ENCODE measurements at places on chromosomes 2 and 18.

- DNase-seq, result no peak
These were observed 382.0 kb downstream of the RAD51AP2 start for GRCh38 chr2:17136231-17136630.

GRCh38 chr2:234725528-234726264 is 226.1 kb upstream of the SH3BP4 start:
- DNase-seq, result no peak

GRCh38 chr2:161232571-161232970 is 72.3 kb downstream of the TANK start:
- DNase-seq, result no peak

DNA sequence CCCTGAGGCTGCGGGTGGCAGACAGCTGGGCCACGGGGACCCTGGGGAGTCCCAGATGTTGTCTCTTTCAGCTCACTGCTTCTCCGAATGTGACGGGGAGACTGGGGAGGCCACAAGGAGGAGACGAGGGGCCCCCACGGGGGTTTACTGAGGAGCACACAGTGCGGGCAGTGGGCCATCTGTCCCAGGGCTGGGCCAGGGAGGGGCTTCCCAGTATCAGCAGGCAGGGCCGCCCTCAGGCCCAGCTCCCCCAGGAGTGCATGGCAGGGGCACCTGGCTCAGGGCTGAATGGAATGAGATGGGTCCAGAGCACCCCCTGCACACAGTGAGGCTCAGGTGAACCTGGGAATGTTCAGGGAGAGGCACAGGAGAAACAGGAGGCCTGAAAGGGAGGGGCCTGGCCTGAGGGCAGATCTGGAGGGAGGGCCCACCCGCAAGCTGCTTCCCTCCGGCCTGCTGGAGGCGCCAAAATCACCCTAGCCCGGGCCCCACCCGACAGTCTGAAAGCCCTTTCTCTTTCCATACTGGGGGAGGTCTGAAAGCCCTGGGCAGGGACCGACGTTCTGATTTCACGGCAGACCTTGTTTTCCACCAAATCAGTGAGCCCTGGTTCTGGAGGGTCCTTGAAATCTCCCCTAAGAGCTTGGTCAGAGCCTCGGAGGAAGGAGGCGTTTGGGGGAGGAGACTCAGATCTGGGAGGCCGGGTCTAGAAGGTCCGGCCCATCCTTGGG is 35.5 kb upstream of the PTMA start:
- DNase-seq, result peak; percentile 62

DNA sequence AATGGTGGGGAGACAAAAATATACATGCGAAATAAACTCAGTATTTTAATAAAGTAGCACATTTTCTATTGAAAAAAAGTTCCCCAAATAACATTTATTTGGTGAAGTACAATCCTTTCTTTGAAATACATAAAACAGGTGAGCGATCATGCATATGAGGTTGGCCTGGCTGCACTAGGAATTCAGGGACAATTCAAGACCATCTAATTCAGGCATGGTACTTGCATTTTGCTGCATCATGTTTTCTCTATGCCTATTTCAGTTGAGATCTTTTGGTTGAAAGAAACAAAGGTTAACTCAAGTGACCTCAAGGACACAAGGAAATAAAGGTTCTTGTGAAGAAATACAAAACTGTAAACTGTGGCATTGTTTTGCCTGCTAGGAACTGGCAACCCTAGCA is 19.8 kb upstream of the TAF4B start:
- no peak for DNase-seq

- DNase-seq, result no peak
These were observed 657 bp downstream of the SGPP2 start for GRCh38 chr2:222424729-222425671.

DNA sequence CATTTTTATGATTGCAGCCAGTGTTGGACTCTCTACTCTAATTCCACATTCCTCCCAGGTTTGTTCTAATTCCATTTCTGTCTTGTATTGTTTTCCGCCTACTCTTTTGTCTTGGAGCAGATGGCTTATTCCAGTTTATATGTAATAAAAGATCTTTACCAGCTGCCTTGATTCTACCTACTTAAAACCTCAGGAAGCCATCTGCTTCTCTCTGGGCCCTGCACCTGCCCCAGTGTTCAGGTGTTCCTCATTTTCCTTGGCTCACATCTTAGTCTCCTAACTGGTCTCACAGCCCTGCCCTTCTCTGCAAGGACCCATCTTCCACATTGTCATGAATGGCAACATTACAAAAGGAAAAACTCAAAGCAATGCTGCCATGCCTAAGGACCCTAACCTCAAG is 21.0 kb upstream of the IL37 start:
- DNase-seq, result no peak

GRCh38 chr18:10565835-10566234 is 40.0 kb downstream of the NAPG start:
- no peak for DNase-seq

DNA sequence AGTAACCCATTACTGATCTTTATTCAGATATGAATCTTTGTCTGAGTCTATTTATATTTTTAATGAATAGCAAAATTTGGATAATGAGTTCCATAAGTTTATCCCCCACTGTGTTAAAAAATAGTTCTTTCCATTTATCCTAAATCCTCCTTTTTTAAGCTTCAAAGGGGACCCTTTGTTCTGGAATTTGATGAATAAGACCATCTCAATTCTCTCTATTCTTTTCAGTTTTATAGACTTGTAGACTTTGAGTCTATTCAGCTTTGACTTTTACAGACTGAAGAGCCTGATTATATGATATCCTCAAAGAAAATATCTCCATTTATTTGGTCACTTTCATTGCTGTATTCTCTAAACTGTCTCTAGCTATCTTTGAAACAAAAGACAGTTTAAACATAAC is 2146.1 kb upstream of the CELF4 start:
- DNase-seq, result no peak

DNA sequence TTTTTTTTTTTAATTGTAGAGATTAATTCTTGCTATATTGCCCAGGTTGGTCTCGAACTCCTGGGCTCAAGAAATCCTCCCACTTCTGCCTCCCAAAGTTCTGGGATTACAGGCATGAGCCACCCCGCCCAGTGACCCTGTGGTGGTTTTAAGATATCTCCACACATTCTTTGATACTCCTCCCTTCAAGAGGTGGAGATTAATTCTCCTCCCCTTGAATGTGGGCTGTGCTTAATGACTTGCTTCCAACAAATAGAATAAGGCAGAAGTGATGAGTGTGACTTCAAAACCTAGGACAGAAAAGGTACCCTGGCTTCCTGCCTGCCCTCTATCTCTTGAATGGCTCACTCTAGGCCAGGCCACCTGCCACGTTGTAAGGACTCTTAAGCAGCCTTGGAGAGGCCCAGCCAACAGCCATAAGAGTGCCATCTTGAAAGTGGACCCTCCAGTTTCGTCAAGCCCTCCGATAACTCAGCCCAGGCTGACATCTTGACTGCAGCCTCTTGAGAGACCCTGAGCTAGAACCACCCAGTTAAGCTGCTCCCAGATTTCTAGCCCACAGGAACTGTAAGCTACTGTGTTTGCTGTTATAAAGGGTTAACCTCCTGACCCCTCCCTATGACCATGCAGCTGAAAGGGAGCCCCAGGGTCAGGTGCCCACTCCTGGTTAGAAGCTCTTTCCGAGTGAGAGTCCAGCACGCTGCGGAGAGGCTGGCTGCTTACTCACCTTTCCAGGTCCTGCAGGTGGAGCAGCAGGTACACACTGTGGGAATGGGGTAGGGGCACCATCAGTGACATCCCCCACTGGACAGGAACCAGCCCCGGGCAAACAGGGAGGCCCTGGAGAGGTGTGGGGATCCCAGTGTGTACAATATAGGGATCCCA is 27.6 kb downstream of the MRPL35 start:
- DNase-seq, result no peak

DNA sequence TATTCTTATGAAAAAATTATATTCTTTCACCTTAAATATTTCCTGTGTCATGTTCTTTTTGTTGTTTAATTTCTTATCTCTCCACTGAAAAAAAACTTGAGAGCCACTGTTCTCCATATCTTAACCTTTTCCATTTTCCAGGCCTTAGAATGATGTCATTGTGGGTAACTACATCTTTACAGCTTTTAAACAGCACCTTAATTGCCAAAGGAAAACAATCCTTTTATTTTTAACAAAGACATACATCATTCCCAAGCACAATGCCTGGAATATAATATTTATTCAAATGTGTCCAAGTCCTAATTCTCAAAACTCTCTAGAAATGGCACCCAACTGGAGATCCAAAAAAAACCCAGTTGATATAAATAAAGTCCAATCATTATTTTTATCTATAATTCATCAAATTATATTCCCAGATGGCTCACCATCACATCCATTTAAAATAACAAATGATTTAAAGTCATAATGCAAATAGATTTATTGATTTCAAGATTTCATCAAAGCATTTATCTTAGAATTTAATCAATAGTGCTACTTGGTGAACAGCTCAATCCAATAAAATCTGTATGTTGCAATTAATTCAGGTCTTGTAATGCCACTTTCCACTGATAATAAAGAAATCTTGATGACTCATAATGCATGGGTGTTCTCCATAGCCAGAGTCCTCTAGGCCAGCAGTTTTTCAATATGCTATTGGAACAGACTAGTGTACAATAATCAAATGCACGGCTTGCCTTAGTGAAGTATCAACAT is 107.1 kb upstream of the MAPRE2 start:
- no peak for DNase-seq

DNA sequence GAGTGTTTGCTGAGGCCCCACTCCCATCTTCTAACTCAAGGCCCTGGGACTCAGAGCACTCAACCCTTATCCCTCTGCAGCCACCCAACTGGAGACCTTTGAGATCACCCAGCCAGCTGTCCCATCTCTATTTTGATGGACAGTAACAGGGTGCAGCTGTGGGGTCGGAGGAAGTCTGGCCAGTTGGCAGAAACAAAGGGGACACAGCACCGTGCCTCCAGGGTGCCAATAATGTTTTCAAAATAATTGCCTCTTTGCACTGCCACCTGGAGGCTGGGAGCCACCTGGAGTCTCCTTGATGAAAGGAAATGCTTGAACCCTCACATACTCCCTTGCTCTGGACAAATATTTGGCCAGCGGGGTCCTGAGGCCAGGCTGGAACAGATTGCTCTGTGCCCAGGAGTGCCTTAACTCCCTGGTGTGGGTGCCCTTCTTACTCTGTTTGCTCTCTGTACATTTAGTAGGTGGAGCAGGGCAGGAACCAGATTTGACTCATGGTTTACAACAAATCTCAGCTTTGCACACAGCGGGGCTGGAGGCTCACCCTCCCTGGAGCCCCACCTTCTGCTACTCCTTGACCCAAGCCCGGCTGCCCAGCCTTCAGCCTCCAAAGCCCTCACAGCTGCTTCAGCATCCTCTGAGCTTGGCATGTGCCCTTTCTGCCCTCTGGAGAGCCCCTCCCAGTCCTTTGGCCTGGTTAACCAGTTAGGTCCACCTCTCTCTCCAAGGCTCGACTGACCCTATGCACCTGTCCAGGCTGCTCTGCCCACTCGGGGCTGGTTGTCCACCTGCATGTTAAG is 17.2 kb downstream of the MAL start:
- no peak for DNase-seq

- DNase-seq, result no peak
These were observed 231.3 kb upstream of the TANK start for GRCh38 chr2:160928854-160929301.

DNA sequence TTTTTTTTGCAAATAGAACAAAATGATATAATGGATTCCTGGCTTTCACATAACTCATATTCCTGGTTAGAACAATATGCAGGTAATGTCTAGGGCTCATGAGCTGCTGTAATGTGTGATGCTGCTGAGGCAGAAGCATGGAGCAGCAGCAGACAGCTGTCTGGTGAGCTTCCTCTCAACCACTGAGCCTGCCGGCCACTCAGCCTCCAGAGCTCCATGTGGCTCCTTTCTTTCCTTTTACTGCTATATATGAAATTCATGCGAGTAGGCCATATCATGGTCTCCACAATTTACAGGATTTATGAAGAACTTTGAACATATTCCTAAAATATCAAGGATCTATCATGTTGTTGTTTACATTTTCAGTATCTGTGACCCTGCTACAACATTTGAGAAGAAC is 120.9 kb downstream of the MEP1B start:
- no peak for DNase-seq

GRCh38 chr18:56997200-56997599 is 149.7 kb upstream of the BOD1L2 start:
- DNase-seq, result no peak

DNA sequence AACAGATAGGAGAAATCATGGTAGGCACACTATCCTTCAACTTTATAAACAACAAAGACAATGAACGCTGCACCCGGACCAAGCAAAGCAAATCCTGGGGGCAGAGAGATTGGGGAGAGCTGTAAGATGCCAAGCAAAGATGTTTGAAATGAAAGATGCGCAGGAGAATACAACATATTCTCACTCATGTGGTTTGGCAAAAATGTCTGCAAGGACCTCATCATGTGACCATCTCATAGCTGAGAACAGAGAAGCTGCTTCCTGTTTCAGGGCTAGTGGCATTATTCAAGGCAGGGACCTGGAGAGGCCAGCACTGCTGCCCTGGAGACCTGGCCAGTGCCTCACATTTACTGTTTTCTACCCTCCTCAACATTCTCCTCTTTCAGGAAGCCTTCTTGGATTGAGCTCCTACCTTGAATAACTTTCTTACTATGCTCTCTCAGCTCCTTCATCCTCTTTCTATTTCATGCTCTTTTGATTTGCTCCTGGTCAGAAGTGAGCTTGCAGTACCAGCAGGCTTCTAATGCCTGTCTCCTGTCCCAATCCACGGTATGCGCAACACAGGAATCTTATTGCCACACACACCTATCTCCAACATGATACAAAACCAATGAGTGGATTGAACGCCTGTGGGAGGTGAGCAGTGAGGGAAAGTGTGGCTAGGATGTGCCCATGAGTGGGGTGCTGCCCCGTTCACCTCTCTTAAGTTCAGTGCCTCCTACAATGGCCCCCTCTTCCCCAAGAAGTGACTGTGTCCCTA is 133.0 kb downstream of the CELF4 start:
- no peak for DNase-seq

DNA sequence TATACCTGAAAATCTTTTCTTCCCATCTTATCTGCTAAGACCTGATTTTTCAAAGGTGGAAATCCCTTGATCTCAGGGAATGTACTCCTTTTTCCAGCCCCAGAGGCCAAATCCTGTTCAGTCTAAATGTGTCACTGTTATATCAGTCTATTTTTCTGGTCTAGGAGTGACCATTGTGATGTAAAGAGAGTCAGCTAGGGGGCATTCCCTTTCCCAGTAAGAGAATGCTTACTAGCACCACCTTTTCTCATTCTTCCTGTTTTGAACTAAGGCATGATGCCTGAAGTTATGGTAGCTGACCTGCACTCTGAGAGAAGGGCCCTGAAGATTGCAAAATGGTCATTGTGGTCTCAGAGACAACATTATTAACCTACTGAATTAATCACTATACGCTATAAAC is 124.1 kb upstream of the XIRP2 start:
- no peak for DNase-seq

DNA sequence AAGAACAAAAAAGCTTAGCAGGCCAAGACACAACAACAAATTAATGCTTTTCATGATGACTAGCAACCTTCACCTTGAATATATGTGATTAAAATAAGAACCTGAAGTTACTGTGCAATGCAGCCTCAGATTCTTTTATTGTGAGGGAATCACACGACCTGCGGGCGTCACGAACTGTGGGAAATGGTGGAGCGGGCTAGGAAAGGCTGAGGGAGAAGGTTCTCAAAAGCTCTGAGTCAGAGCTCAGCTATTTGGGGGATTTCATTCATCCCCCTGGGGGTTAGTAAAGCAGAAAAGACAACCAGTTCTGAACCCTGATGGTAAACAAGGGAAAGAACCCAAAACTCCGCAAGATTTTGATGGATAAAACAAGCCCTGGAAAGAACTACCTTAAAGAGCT is 89.3 kb upstream of the NCKAP5 start:
- DNase-seq, result no peak

All from DMS 273 treated with DMSO at 0.1 percent for 48 hours (cell line).